ENCODE measurements at places on chromosomes 4 and X.

GRCh38 chr4:67087897-67088296 lies 457.4 kb downstream of the CENPC start:
- DNase-seq: no peak

DNA sequence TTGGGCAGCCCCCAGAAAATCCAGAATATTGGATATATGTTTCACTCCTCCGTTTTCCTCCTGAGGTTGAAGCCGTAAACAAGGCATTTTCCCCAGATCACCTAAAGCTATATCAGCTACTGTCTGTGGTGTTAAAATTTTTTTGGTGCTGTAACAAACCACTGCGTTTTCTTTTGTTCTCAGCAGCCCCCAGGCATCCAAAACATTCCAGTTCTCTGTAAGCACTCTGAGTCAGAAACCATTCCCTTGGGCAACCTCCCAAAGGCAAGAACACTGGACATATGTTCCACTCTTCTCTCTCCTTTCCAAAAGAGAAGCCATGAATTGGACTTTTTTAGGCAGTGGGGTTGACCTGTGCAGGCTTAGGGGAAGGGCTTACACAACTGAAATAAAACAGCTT lies 310.9 kb downstream of the MID1IP1 start:
- no peak for DNase-seq

DNA sequence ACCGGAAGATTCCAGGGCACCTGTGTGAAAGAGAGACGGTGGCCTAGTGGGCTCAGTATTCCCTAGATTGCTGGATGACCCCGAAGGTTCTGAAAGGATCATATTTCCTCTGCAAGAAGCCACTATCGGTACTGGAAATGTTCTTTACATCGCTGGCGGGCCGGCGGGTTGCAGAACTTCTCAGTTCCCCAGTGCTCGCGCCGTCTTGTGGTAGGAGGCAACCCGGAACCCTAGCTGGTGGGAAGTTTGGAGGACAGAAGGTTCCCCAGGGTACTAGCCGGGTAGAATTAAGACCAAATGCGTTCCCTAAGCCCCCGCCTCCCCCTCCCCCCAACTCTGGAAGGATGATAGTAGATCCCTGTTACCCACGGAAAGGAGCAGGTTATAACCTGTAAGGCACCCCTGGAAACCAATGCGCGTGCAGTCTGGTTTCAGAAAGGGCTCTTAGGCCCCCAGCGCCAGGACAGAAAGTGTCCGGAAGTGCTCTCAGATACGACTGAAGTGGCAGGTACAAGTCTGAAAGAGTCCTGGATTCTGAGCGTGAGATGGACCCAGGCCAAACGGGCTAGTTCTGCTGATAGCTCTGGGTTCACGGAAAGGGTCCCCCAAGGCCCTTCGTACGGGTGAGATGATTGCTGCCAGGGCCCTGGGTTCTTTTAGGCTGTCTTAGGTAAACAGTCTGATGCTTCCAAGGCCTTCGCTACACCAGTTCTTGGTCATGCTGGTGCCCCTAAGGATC lies 61.7 kb upstream of the DCAF8L1 start:
- DNase-seq: no peak

DNA sequence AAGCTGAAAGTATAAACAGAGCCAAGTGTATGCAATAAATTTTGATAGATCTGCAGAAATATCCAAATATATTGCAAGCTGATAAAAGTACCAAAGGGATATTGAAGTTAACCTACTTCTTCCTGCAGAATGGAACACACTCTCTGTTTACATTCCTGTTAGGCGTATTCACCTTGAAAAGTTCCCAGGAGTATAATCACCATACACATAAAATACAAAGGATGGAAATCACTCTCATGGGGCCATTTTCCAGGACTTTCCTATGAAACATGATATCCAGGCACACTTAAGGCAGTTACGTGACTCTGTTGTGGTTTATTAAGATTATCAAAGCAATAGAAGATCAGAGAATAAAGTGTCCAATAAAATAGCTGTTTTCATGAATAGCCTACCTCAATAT lies 1142.3 kb downstream of the NLGN4X start:
- no peak for DNase-seq

- DNase-seq: peak; percentile 39
Measured at GRCh38 chrX:40094041-40094899, 3.5 kb downstream of the BCOR start.

- DNase-seq: no peak
Measured at GRCh38 chr4:70614184-70614555, 14.4 kb upstream of the ENAM start.

- no peak for DNase-seq
Measured at GRCh38 chr4:37424753-37425152, 180.2 kb downstream of the NWD2 start.

DNA sequence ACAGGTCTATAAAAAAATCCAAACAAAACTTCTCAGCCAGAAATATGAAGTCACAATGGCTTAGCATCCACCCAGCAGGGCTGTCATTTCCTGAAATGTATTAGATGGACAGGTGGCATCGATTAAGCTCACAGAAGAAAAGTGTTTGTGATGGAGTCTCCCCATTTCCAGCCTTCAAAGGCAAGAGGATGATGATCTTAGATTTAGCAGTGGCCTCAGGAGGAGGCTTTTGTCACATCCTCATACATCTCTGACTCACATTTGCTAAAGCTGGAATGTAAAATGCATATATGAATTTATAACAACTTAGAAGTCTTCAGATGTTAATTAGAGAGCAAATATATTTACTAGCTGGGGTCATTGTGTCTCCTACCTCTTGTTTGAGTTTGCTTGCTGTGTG lies 441.9 kb downstream of the SPRY1 start:
- DNase-seq: no peak

DNA sequence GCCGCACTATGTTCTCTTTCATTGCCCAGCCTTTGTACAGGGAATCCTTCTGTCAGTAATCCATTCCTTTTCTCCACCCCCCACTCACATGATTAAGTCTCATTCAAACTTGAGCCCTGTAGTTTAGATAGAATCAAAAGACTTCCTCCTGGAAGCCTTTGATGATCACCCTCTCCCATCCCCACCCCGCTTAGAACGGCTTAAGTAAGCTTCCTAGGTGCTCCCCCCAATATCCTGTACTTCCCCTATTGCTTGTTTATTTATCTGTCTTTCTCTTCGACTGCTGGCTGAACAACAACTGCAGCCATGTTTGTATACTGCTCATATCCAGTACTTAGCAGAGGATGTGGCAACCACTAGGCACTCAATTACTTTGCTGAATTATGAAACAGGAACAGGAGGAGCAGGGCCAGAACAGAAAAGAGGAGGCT lies 38.5 kb upstream of the GPC3 start:
- DNase-seq: no peak

GRCh38 chrX:23201706-23202105 lies 132.9 kb upstream of the PTCHD1 start:
- DNase-seq: no peak

DNA sequence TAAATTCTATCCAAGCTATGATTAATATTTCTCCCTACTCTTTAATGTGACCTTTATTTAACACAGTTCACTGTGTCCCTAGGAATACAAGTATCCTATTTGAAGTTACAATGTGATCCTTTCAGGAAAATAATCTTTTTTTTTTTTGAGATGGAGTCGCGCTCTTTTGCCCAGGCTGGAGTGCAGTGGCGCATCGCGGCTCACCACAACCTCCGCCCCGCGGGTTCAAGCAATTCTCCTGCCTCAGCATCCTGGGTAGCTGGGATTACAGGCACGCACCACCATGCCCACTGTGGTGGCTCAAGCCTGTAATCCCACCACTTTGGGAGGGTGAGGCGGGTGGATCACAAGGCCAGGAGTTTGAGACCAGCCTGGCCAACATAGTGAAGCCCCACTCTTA lies 21.9 kb downstream of the TBCK start:
- no peak for DNase-seq

GRCh38 chrX:136666088-136666487 lies 18.1 kb downstream of the CD40LG start:
- DNase-seq: no peak

- DNase-seq: no peak
Measured at GRCh38 chr4:27791640-27792039, 931.0 kb downstream of the STIM2 start.

DNA sequence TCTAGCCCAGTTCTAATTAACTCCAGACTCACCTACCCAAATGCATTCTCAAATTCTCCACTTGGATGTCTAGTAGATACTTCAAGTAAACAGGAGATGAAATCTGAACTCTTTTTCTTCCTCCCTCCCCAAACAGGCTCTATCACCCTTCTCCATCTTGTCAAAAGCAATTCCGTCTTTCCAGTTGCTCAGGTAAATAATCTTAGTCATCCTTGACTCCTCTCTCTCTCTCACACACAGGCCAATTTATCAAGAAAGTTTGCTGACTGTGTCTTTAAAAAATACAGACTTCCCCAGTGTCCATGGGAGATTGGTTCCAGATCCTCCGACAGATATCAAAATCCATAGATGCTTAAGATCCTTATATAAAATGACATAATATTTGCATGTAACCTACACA lies 12.9 kb downstream of the TXK start:
- DNase-seq: no peak

GRCh38 chr4:89781321-89781720 lies 55.6 kb downstream of the SNCA start:
- DNase-seq: no peak

- DNase-seq: no peak
Measured at GRCh38 chr4:89257376-89257775, 50.2 kb downstream of the GPRIN3 start.

GRCh38 chrX:33211356-33212260 lies at the start of gene DMD:
TSS of gene DMD (minus strand) at chrX:33211549. CDS start at chrX:33211312, 237 bp downstream.
- no peak for DNase-seq

DNA sequence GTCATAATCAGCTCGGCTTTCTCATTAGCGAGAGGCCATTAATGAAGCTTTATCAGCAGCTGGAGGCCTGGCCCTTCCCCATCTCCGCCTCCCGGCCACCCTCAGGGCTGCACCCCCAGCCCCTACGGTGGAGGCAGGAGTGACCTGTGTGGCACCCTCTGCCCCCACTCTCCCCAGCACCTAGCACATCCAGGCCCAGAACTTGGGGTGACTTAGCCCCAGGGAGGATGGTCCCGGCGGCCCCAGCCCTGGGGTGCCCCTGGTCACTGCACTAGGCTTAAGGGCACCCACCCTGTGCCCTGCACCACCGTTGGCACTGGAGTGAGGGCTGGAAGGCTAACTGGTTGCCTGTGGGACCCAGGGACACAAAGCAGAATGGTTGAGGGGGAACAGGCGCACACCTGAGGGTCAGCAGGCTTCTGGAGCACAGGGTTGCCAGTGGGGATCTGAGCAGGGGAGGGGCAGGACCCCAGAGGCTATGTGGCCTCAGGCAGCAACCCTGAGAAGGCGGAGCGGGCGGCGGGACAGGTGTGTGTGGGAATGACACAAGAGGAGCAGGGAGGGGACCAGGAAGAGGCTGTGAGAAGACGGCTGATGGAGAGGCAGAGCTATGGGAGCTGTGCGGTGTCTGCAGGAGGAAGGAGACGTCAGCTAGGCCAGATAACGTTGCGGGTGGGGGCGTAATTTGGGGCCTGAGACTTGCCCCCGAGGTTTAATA lies 120.2 kb downstream of the FAM53A start:
- DNase-seq: no peak
